NCI-H460 (cell line): ENCODE measurements at places on chromosomes 16 and 17.

DNA sequence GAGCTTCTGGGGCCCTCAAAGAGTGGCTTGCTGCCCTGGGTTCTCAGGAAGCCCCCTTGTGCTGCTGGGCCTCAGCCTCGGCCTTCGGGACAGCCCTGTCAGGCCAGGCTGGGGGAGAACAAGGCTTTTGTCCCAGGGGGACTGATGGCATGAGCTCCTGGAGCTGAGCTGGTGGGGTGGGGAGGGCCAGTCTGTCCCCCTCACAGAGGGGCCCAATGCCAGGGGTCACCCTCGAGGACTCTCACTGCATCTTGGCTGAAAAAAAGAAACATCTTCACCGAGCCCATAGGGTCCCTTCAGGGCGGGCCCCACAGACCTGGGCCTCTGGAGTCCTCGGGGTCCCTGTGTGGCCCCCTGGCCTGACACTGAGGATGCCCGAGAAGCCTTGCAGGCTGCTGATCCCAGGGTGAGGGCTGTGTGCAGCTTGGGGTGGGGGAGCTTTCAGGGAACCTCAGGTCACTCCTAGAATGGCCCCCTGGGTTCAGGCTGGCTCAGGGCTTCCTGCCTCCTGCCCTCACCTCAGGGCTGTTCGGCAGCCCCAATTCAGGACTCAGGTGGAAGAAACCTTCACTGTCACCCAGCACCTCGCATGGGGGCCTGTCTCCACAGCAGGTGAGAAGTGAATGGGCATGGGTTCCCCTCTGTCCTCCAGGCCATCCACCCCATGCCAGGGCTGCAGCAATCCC, 90.5 kb downstream of the TNFRSF13B start:
- DNase-seq: no peak

GRCh38 chr16:35410438-35410837, 1951.0 kb downstream of the TP53TG3F start:
- DNase-seq: no peak

DNA sequence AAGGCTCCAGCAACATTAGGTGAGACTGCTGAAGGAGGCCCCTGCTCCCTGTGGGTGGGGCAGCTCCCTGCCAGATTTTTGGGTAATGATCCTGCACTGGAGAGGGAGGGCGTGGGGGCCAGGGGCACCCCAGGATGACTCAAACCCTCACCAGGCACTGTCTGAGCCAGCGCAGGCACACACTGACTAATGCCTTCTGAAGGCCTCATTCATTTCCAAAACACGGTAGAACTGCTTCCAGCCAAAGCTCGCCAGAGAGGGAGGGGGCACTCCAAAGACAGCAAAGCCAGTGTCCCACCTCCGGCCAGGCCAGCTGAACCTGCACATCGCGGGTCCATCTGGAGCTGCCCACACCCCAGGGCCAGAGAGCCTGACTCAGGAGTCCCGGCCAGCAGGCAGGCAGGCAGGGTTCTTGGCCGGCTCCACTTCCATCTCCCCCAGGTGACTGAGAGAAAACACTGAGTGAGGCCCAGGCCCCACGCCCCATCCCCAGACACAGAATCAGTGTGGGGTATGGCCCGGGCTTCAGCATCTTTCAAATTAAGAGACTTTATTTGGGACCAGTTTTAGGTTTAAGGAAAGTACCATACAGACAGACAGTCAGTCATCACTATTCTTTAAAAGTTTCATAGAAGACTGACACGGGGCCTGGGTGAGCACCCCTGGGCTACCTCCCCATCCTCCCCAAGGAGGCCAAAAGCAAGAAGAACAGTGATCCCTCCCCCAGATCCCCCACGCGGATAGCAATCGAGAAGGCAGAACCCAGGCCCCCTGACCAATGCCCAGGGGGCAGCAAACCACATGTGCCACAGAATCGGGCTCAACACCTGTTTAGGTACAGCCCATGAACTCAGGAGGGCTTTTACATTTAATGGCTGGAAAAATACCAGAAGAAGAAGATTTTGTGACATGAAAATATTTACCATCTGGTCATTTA, 2.3 kb downstream of the PIEZO1 start:
- DNase-seq: no peak

GRCh38 chr17:73415782-73416181, 104.0 kb upstream of the CDC42EP4 start:
- DNase-seq: no peak

- DNase-seq: no peak
These were observed 2.4 kb upstream of the TBX2 start for GRCh38 chr17:61397086-61397842.

DNA sequence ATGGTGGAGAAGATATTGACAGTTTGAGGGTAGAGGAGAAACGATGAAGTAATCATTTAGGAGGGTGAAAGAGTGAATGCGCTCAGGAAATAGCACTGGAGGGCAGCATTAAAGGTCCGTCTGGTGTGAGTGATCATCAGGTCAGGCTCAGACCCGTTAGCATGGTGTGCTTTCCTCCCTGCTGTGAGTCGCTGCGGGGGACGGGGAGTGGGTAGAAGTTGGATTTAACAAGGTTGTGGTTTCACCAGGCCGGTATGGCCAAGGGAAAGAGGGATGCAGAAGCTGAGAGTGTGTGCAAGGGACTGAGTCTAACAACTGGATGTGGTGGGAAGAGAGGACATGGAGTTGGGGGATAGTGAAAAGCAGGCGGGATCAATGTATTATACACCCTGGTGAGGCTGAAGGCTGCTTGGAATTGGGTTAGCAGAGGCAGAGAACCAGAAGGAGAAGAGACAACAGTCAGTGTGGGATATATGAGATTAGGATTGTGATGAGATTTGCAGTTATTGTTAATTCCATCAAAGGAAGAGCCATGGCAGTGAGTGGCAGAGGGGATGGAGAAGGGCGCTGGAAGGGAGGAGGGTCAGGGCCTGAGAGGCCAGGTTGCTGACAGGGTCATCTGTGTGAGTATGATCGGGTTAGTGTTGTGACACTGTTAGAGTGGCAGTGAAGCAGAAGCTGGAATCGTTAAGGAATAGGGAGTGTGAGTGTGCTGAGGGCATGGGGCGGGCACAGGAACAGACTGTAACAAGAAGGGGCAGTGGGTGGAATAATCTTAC, 59.0 kb upstream of the TBX2 start:
- DNase-seq: no peak

DNA sequence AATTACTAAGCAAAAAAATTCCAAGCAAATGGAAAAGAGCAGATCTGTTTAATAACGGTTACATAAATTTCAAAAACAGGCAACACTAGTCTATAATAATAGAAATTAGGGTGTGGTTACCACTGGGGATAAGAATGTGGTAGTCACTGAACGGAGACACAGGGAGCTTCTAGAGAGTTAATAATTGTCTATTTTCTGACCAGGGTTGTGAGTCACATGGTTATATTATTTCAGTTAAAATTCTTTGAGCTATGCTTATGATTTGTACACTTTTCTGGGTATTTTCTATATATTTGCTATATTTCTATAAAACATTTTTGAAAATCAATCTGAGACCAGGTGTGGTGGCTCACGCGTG, 433.9 kb upstream of the MAF start:
- DNase-seq: no peak

- no peak for DNase-seq
These were observed 8.2 kb downstream of the MMP2 start for GRCh38 chr16:55487048-55487803.

DNA sequence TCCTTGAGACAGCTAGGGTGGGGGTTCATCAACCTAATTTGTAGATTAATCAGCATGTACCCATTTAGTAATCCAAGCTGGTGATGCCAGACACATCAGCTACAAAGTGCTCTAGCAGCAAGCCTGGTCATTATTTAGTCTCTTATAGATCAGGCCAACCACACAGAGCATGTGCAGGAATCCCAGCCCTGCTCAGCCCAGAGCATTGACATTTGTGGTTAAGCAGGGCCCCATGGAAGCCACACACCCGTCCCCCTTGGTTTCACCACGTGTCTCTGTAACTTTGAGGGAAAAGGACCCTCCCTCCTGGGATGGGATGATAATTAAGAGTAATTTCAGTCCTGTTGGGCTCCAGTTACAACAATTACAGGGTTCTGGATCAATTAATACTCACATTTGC, 268.8 kb upstream of the RPL38 start:
- DNase-seq: no peak

- DNase-seq: no peak
These were observed 158.2 kb upstream of the XYLT1 start for GRCh38 chr16:17628983-17629382.

GRCh38 chr17:4566785-4567184, 6.4 kb upstream of the GGT6 start:
- DNase-seq: peak; percentile 68

DNA sequence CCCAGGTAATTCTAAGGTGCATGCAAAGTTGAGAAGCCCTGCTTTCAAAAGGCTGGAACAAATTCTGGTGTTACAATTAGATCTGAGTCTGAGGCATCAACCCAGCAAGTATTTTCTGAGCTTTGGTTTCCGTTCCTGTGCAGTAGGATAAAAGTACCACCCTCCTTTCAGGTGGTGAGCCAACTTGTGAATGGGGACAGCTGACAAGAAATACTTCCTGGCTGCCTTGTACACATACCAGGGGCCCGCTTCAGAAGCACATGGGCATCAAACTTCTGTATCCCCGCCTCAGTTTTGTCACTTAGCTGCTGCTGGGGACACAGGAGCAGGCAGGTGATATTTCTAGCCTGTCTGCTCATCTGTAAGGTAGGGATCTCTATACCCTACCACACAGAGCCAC, 252.2 kb downstream of the CPPED1 start:
- DNase-seq: no peak

GRCh38 chr16:964356-965035, 6.3 kb downstream of the LMF1 start:
- DNase-seq: no peak
